HT1080 (cell line): ENCODE measurements at places on chromosomes 2 and 18. TPM values are rescaled to one million over a fixed set of nuclear protein-coding genes. Genes with fewer than 3 reads are reported as not detected.
A peak's percentile ranks its signal among the peaks of the same experiment; 100 is the strongest.

Gene SMAD7
- 17.8 and 19.6 TPM in 2 replicates for total RNA-seq

DNA sequence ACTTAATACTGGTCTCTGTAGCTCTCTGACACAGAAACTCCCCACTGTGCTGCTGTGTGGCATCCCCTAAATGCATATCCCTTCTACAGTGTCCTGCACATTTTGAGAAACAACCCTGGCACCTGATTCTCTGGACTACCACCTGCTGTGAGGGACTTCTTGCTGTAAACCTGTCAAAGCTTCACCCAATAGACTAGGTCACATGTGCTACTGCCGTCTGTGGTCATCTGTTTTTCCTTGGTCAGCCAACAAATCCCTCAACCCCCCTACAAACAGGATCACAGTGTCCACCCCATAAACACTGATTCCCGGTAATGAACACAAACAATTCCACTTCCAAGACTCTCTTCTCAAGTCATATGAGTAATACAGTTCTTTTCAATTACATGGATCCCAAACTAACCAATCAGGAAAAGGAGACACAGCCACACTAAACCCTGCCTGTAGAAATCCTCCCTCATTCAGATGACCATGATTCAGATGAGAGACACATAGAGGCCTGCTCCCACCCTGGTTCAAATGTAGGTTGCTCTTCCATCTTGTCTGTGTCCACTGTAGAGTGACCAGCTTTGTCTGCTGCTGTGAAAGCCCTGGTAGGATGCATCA is 1157.4 kb downstream of the RPIA start:
- no peak for DNase-seq

Gene AMER3
- total RNA-seq: not detected in 2 replicates

Gene COPS8
- total RNA-seq: 142 and 183 TPM in 2 replicates

- DNase-seq: peak; percentile 91
These were observed 22.5 kb upstream of the ACVR1 start for GRCh38 chr2:157898591-157898996.

Gene LCLAT1
- 5.7 and 8.4 TPM in 2 replicates for total RNA-seq

Gene HOXD12
- total RNA-seq: 0.10 TPM in 1 of 2 replicates, not detected in the other

- no peak for DNase-seq
These were observed 322.0 kb downstream of the RND3 start for GRCh38 chr2:150165442-150165841.

DNA sequence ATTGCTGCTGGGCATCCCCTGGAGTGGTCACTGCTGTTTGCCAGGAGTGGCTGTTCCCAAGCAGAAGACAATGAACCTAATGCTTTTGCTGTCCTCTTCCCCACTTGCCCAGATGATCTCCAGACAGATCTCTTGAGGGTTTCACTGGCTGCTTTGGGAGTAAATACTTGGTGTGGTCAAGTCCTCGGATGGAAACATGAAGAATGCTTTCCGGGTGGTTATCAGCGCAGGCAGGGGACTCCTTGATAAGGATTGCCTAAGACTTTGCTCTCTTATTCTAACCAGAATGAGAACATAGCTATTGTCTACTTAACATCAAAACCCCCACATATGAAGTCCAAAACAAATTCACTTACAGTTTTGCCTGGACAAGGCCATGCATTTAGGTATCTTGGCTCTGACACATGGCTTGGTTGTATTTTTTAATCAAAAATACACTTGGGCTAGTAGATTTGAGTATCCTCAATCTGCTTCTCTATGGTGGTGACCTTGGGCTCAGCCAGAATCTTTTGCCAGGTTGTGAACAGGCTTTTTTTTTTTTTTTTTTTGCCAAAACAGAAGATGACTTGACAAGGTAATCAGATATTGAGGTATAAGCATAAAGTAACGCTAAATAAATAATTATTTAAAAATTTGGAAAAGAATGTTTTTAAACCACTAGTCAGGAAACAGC is 34.8 kb upstream of the MYO3B start:
- no peak for DNase-seq

GRCh38 chr18:45839414-45840395 is 14.2 kb downstream of the SIGLEC15 start:
- DNase-seq: peak; percentile 61

GRCh38 chr2:96618596-96619283 is 19.4 kb downstream of the KANSL3 start:
- no peak for DNase-seq

DNA sequence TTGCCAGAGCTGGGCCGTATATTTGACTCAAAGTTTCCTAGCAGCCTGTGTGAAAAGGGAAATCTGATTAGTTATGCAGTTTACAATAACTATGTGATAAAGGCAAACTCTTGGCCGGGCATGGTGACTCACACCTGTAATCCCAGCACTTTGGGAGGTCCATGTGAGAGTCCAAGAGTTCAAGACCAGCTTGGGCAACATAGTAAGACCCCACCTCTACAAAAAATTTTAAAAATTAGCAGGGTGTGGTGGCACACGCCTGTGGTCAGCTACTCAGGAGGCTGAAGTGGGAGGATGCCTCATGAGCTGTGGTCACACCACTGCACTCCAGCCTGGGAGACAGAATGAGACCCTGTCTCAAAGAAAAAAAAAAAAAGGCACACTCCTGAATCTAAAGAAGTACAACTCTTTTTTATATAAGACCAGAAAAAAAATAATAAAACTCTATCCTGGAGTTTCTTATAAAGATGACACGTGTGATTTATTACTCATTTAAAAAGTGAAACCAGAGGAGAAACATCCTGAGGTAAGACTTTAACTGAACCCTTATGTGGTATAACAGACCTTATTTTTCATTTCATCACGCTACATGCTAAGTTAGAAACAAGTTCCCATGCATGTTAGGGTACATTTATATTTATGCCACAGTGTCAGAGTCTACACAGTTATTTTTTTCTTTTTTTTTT is 32.6 kb upstream of the KCMF1 start:
- peak; percentile 67 for DNase-seq

DNA sequence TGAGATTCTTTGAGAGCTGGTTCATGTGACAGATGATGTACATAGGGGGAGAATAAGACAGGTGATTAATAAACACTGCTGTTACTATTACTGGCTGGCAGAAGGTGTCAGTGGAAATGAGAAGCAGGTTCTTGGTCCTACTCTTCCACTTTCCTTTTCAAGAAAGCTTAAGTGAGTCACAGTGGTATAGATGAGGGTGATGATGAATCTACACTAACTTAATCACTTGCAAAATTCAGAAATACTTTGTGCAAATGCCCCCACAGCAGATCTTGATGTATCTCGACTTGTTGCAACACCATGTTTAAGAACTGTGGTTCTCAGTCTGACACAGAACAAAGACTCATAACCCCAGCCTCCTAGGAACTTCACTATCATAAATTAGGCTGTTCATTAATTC is 35.9 kb upstream of the MGAT5 start:
- no peak for DNase-seq

GRCh38 chr2:229780856-229781773 is 66.8 kb upstream of the DNER start:
- DNase-seq: peak; percentile 59

DNA sequence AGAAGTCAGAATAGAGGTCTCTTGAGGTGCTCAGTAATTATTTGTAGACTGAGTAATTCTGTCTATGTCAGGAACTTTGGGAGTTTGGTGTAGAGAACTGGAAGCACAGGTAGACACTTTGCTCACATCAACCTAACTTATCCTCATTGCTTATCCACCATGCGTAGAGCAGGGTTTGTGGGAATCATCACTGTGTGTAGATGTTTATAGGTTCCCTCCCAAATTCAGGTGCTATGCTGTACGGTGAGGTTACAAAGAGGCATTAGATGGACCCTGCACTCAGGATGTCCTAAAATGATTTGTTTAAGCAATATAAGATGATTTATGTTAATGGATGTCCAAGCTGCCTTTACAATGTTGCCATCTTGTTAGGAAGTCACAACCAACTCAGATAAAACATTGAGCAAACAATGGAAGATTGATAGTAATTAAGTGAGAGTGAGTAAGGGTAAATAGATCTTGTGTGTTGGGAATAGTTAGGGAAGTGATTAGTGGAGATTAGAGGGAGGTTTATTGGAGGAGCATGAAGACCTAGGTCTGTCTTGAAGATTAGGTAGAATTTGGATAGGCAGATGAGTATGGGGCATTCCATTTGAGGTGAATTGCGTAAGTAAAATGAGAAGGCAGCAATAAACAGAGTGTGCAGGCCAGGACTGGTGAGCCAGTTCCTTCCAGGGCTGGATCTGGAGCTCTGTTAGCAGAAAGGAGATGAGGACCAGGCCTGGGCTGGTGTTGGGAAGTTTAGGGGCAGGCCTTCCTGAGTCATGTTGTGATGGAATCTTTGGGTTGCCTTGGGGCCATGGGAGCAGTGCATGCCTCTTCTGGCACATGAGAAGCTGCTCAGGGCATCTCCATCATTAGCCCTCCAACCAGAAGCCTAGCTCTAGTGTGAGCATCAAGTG is 12.1 kb downstream of the EPAS1 start:
- no peak for DNase-seq

DNA sequence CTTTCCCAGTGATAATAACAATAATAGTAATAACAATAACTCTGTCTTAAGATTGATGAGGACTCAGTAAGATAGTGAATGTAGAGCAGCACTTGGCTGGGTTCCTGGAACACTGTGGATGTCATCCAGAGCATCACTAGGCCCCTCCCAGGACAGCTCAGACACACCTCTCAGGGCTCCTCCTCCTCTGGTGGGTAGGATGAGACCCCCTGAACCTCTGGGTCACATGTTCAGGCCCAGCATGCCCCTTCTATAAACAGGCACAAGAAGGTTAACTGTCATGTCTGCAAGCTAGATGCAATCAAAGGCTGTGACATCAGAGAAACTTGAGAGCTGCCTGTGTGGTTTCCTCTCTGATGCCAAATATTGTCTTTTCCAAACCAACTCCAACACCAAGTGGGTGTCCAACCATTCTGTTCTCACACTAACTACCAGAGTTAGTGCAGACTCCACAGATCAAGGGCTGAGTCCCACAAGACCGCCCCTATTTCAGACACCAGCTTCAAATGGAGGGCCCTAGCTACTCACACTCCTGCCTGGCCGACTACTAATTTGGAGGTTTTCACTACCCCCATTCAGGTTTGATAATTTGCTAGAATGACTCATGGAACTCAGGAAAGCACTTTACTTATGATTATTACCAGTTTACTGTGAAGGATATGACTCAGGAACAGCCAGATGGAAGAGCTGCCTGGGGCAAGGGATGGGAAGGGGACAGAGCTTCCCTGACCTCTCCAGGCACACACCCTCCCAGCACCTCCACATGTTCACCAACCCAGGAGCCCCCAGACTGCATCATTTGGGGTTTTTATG is 46.4 kb upstream of the BZW1 start:
- DNase-seq: peak; percentile 100

GRCh38 chr2:75277111-75277510 is 77.8 kb upstream of the TACR1 start:
- peak; percentile 78 for DNase-seq

GRCh38 chr18:66548747-66549146 is 55.1 kb downstream of the CDH19 start:
- DNase-seq: no peak

Gene UGT1A8
- total RNA-seq: not detected in 2 replicates

Gene KCNJ13
- total RNA-seq: not detected in 2 replicates

GRCh38 chr2:19949071-19949470 is 40.8 kb downstream of the WDR35 start:
- no peak for DNase-seq

Gene FN1
- 228 and 266 TPM in 2 replicates for total RNA-seq

DNA sequence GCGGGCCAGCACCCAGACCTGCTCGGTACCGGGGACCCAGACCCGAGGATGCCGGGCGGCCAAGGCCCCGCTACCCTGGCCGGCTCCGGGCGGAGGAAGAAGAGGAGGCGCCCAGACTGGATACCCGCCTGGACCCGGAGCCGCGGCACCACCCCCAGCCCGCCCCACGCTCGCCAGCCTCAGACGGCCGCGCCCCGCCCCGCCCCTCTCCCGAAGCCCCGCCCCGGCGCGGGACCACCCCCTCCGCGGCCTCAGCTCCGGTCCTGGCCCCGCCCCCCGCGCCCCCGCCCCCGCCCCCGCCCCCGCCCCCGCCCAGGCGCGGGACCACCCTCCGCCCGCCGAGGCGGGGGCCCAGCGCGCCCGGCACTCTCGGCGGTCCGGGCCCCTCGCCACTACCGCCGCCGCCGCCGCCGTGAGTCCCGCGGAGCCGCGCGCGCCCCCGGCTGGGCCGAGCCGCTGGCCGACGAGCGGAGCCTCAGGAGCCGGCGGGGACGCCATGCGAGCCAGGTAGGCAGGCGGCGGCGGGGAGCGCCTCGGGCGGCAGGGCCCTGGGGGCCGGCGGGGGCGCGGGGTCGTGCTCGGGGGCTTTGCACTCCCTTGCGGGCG is at the start of gene SH3BP4:
SH3BP4 (plus strand) TSS at position 354 of the 606 bp plus-strand sequence. CDS start 82,986 bp downstream, outside the sequence.
- DNase-seq: peak; percentile 32

Gene HOXD8
- total RNA-seq: 8.9 and 9.5 TPM in 2 replicates

DNA sequence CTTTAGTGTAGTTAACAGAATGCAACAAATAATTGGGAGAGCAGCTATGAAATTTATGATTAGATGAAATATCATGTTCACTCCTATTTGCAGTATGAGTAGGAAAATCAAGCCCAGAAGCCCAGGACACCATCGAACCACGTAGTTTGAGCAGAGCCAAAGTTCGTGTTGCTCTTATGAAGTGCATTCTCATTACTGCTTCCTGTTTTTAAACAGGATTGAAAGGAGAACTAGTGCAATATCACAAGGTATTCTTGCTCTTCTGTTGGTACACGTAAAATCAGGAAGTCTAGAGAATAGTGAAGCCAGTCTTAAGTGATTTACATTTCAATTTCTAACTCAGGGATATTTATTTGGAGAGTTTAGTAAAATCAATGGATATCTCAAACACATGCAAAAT is 21.1 kb downstream of the ARHGAP15 start:
- DNase-seq: no peak

Gene LYPD6B
- 3.1 and 5.4 TPM in 2 replicates for total RNA-seq

Gene UCN
- 9.3 and 12.6 TPM in 2 replicates for total RNA-seq

DNA sequence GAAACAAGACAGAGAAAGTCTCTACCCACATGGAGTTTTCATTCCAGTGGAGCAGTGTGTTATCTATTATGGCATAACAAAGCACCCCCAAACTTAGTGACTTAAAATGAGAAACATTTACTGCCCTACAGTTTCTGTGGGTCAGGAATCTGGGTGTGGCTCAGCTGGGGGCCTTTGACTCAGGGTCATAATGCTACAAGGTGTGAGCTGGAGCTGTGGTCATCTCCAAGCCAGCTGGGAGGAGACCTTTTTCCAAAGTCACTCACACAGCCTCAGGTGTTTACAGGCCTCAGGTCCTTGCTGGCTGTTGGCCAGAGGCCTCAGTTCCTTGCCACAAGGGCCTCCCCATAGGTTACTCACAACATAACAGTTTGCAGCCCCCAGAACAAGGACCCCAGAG is 169.2 kb downstream of the ETAA1 start:
- no peak for DNase-seq

GRCh38 chr2:162050513-162050961 is 23.5 kb downstream of the DPP4 start:
- DNase-seq: no peak

Gene EVA1A
- 142 and 177 TPM in 2 replicates for total RNA-seq

- peak; percentile 98 for DNase-seq
These were observed 253.3 kb upstream of the OSR1 start for GRCh38 chr2:19611491-19612332.
